ENCODE measurements at places on chromosomes 4 and X.

- DNase-seq = no peak
Observed at GRCh38 chrX:71543316-71543715, 10.4 kb downstream of the OGT start.

DNA sequence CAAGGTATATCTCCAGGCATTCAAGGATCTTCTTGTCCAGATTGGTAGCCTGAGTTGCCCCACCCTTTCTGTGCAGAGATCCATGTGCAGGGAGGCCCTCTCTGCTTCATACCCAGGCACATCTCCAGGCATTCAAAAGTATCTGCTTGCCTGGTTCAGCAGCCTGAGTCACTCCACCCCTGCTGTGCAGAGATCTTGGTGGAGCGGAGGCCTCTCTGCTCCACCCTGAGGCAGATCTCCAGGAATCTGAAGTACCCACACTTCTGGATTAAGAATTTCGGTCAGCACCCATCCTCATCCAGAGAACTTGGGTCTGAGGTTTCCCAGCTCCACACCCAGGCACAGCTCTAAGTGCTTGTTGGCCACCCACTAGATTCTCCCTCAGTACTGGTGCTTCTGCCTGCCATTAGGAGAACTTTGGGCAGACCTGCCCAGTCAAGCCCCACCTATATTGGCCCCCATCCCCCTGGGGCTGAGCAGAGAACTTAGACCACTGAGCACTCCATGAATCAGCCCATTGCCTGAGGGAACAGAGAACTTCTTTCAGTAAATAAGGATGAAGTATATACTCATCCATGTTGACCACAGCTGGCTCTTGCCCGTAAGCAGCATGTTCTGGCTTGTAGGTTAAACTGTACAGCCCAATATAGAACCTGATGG is 199.5 kb upstream of the ZCCHC13 start:
- no peak for DNase-seq

- DNase-seq = no peak
Observed at GRCh38 chr4:19329077-19329476, 922.6 kb upstream of the SLIT2 start.

DNA sequence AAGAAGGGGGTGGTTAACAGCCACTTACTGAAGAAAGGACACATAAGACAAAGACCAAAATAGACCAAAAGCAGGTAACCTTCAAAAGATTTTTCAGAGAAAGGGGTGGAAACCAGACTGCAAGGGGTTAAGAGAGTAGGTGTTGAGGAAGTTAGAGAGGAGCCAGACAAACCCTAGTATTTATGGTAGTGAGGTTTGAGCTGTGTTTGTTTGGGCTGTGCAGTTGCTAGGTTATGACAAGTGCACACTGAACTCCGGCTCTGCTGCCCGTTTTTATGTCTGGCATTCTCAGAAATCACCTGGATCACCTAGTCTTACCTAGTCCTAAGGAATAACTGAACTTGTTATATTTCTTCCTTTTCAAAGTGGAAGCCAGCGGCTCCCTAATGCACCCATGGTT is 22.9 kb upstream of the G3BP2 start:
- DNase-seq = no peak

- DNase-seq = no peak
Observed at GRCh38 chr4:163665521-163666331, 171.2 kb downstream of the TMA16 start.

GRCh38 chrX:108511721-108512120 is 72.1 kb downstream of the COL4A5 start:
- no peak for DNase-seq

- no peak for DNase-seq
Observed at GRCh38 chrX:77426811-77427210, 20.4 kb upstream of the FGF16 start.

DNA sequence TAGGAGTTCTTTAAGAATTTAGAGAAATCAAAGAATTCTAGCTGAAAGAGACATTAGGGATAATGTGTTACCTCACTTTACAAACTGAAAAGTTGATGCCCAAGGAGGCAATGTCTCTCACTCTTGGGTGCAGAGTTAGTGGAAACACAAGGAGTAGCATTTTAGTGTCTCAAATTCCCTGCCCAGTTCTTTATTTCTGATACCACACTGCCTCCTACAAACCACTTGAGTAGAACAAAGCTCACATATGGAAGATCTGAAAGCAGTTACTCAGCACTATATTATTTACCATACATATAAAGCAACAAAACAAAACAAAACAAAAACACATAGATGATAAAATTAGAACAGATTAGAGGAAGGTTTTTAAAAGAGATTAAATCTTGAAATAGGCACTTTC is 124.2 kb downstream of the REELD1 start:
- no peak for DNase-seq

DNA sequence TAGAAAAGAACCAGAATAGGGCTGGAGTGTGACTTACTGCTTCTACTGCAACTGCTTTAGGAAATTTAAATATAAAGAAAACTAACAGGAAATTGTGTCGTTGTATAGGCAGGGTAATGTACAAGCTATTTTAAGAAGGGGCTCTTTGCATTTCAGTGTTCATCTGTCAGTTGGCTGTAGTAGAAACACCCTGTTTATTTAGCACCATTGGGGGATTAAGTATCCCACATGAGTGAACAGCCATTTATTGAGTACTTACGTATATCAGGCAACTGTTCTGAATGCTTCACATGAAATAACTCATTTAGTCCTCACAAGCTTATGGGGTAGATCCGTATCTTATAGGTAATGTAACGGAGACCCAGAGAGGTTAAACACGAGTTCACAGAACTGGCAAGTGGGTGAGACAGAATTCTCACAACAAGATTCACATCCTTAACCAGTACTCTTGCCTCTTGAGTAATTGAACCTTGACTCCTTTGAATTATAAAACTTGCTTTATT is 23.9 kb downstream of the STIM2 start:
- DNase-seq = no peak

- DNase-seq = no peak
Observed at GRCh38 chr4:38519666-38520065, 144.3 kb upstream of the KLF3 start.

DNA sequence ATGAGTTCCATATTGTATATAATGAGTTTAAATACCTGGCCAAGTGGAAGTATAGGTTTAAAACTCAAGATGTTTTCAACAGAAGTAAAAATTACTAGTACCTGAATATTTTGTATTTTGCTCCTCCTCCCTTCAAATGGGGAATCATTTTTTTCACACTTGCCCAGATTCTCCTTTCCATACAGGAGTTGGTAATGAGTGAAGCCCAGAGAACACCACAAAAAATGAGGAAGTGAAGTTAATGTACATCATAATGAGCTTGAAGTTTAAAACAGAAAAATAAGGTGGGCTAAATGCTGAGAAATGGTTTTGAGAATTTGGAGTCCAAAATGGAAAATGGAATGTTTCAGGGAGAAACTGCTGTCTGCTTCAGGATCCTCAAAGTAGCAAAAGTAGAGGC is 364.8 kb upstream of the EMCN start:
- no peak for DNase-seq

GRCh38 chr4:177632481-177632880 is 190.2 kb upstream of the AGA start:
- no peak for DNase-seq

DNA sequence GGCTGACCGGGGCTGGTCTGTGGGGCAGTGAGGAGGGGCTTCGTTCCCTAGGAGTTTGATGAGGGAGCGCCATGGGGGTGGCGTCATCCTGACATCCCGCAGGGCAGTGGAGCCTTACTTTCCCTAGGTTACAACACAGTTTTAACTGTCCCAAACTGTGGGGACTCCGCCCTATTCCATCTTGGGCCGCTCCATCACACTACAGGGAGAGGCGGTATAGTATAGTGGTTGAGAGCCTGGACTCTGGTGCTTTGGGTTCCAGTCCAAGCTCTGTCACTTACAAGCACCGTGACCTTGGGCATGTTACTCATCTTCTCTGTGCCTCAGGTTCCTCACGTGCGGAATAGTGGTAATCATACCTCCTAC is 44.2 kb downstream of the ZNF185 start:
- no peak for DNase-seq

GRCh38 chrX:41258226-41258625 is 75.7 kb upstream of the DDX3X start:
- no peak for DNase-seq

GRCh38 chrX:54043541-54044125 is 640 bp downstream of the PHF8 start:
- DNase-seq = peak; percentile 5

All from stimulated activated CD4-positive, alpha-beta T cell treated with anti-CD3 and anti-CD28 coated beads, TNF-alpha, amount 100 ng/mL, for 24 hours (primary cell).